ENCODE measurements at places on chromosomes 7 and 10.
A peak's percentile ranks its signal among the peaks of the same experiment; 100 is the strongest.

GRCh38 chr10:103227416-103227815 is 18.3 kb upstream of the RPEL1 start:
- DNase-seq = no peak

DNA sequence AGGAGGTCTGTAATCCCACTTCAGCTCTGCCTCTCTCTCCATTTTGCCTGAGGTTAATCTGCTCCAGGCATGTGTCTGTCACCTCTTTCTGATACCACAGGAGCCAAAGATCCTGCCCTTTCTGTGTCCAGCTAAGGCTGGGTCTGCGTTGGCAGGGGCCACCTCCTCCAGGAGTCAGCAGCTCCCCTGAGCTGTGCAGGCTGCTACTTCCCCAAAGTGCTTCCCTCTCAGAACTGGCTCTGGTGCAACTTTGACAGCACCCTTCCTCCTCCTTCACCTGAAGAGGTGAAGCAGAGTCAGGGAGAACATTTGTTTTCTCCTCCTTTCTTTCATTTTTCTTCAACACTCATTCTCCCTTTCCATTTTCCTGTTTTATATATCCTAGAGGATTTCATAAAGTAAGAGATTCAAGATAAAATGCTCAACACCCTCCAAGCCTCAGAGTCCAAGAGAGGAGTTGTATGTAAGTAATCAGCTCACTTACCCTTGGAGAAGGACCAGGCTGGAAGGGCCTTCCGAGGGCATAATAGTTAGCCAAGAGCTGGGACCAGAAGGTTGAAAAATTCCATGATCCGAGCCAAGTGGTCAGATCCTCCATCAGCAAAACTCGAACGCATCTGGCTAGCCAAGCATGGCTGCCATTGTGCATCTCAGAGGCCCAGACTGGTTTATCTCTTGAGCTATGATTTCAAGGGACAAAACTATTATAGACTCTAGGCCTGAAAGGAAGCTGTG is 257.3 kb downstream of the PTEN start:
- no peak for DNase-seq

GRCh38 chr10:74189999-74190421 is 39.0 kb downstream of the ADK start:
- peak; percentile 43 for DNase-seq

- DNase-seq = no peak
Observed at GRCh38 chr7:138546064-138546619, 86.1 kb downstream of the TRIM24 start.

- DNase-seq = no peak
Observed at GRCh38 chr7:104992306-104992705, 21.7 kb upstream of the KMT2E start.

- peak; percentile 22 for DNase-seq
Observed at GRCh38 chr7:50292165-50292757, 12.3 kb upstream of the IKZF1 start.

- DNase-seq = no peak
Observed at GRCh38 chr7:53302496-53303246, 267.2 kb downstream of the POM121L12 start.

DNA sequence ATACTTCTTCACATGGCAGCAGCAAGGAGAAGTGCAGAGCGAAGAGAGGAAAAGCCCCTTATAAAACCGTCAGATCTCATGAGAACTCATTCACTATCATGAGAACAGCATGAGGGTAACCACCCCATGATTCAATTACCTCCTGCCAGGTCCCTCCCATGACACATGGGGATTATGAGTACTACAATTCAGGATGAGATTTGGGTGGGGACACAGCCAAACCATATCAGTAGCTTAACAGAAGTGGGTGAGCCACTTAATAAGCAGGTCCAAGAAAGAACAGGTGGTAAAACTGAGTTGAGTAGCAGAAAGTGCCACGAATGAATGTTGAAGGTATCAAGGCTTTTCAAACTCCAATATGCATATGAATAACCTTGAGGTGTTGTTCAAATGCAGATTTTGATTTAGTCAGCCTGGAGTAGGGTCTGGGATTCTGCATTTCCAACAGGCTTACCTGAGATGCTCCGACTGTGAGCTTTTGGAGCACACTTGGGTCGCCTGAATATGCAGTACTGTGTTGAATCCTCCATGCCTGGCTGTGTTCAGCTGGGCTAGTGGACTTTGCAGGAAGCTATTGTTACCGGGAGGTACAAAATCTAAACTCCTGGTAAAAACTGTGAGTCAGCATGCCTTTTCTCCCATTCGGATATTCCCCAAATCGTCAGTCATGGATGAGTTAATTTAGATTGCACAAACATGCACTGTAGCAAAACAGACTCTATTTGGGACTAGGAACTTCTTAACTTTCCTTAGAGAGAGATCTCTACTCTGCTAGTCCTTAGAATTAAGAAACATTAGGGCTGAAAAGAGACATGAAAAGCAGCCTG is 69.0 kb upstream of the PRKCQ start:
- no peak for DNase-seq

DNA sequence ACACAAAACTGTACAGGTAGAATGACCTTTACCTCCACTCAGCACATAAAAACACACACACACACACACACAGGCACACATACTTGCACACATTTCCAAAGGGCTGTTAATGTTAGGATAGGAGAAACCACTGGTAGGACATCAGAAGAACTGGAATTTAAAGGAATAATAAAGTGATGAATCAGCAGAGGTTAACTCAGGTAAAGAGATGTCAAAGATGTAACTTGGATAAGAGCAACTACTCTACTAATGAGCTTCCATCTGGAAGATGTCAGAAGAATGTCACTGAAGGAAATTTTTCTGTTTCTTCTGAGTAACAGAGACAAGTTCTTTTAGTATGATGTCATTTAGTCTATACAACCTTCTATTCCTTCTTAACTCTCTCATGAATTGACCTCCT is 26.4 kb upstream of the GPR37 start:
- no peak for DNase-seq

DNA sequence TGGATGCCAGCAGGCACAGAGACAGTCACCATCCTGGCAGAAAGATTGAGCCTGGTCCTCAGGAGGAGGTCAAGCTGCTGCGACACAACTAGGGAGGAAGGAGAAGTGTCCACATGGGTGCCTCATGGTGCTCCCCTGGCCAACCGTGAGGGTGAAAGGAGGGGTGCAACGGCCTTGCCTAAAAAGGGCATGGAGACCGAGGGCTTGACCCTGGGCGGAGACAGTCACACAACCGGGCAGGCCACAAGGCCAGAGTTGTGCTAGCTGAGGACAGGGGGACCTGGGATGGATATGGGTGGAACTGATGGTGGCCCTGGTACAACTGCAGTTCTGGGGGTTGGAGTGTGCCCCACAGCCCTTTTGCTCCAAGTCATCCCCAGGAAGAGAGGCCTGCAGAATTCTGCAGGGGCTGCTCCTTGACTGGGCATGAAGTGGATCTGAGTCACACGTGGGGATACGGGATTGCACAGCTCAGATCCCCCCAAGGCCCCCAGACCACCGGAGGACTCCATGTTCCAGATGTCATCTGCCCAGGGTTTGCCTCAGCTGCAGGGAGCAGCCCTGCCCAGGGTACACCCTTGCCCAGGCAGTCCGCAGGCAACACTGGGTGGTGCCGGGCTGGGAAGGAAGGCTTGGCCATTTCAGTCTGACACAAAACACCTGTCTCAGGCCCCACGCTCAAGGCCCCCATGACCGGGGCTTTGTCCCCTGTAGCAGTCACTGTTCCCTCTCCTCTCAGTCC is 602.3 kb upstream of the MGMT start:
- DNase-seq = no peak

DNA sequence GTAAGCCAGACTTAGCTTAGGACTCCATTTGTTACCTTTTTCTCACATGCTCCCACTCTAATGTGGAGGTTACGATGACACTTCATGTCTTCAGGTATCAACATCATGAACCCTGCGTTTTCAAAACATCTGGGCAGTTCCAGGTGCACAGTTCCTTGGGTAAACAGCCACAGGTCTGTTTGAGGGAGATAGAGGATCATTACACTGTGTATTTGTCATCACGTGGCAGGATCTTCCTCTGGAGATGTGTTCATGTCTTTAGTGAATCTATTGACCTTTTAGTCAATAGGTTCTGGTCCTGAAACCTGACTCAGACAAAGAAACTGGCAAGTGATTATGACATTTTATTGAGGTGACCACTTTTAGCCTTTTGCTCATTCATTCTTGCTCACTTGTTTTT is 145.5 kb downstream of the ANKRD7 start:
- no peak for DNase-seq

DNA sequence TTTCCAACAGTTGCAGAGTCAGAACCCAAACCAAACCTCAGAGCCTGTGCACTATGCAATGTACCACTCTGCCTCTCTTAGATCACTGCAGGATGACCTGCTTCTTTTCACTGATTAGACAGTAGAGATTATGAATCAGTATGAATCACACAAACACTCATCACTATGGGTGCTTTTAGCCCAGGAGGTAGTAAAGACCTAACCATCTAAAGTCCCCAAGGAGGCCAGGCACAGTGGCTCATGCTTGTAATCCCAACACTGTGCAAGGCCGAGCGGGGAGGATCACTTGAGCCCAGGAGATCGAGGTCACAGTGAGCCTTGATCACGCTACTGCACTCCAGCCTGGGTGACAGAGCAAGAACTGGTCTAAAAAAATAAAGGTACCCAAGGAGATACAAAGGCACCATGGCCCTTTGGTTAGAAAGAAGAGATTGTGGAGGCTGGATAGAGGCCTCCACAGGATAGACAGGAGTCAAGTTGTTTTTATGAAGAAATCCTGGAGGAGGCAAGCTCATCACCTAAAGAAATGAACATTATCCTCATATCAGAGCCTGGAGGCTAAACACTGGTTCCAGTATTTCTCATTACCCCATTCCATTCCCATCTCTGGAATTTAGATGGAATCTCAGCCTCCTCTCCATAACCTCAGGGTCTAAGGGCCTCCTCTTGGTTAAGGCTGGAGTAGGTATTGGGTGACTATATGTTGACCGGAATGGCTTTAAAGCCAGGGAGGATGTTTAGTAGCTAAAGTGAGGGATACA is 12.9 kb downstream of the SEC31B start:
- DNase-seq = peak; percentile 64

DNA sequence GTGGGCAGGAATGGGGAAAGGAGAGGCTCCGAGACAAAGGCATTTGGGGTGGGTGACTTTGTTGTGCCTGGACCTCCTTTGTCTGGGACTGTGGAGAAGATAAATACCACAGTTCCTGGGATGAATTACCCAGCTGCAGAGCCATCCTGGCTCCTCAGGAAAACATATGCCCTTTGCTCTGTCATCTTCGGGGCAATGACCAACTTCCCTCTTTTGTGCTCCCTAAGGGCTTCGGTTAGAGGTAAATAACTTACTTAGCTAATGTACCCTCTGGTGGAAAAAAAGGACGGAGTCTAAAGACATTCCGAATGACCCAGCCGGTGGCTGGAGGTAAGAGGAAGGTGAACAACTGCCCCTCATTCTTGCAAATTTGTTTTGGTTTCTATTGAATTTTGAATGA is 345.7 kb downstream of the GATA3 start:
- no peak for DNase-seq

- no peak for DNase-seq
Observed at GRCh38 chr7:135678612-135679575, 16.6 kb downstream of the STMP1 start.

GRCh38 chr10:80292607-80293239 is 3.3 kb upstream of the MAT1A start:
- DNase-seq = no peak

- no peak for DNase-seq
Observed at GRCh38 chr10:9596368-9596920, 1421.2 kb upstream of the CELF2 start.

GRCh38 chr7:28434510-28434909 is 22.2 kb downstream of the CREB5 start:
- no peak for DNase-seq

DNA sequence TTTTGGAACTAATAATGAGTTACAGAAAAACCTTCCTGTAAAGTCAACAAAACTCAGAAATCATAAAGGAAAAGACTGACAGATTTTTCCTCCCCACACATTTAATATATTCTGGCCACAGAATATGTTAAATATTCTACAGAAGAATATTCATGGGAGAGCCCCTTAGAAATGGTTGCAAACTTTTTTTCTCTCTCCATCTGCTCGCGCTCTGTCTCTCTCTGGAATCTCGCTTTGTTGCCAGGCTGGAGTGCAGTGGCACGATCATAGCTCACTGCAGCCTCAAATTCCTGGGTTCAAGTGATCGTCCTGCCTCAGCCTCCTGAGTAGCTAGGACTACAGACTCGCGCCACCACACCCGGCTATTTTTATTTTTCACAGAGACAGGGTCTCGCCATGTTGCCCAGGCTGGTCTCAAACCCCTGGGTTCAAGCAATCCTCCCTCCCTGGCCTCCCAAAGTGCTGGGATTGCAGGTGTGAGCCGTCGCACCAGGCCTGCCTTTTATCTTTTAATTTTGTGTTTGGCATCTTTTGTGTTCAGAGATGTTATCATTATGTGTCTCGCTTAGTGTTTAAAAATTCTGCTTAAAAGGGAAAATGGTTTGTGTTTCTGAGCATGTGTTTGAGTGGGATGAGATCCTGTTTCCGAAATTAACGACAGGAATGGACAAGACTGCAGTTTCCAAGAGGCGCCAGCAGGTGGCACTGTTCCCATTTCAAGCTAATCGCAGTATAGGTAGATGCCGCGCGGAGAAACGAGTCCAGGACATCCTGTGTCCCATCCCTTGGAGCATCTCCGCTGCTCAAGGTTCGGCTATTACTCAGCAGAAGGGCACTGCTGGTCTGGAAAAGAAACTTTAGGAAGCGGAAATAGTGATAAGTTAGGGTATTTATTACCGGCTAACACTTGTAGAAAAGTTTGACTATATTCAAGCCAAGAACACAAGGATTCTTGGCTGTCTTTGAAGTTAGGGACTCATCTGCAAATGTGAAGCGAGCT is 23.1 kb upstream of the ST7 start:
- DNase-seq = peak; percentile 75

DNA sequence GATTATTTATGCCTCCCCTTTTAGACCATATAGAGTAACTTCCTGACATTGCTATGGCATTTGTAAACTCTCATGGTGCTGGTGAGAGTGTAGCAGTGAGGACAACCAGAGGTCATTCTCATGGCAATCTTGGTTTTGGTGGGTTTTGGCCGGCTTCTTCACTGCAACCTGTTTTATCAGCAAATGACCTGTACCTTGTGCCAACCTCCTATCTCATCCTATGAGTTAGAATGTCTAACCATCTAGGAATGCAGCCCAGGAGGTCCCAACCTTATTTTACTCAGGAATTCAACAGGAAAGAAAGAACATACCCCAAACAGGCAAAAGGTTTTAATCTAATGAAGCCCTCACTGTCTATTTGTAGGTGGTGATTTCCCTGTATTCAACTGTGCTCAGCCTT is 205.4 kb upstream of the YAE1 start:
- DNase-seq = no peak

DNA sequence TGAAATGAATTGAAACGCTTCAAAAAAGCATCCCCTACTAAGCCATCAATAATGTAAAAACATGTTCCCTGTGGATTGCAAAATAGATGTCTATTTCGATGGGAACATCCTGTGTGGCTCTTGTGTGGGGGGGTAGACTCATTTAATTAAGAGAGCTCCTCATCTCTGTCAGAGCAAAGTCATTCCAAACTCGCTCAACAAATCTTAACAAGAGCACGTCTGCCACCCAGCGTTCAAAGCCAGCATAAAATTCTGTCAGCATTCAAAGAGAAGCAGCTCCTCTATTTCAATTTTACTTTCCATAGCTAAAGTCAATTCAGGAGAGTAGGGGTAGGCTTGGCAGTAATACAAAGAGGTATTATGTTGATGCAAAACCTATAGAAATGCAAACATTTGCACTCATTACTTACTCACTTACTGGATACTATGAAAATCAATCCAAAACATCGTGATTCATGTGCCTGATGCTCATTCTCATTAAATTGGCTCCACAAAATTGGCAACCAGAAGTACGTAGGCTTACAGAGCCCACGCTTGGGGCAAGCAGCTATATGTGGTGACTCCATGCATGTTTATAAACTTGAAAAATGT is 114.9 kb downstream of the IPMK start:
- peak; percentile 45 for DNase-seq
